ENCODE measurements at places on chromosomes 5 and 9. TPM values are rescaled to one million over a fixed set of nuclear protein-coding genes. Genes with fewer than 3 reads are reported as not detected.

Gene ANKDD1B
- total RNA-seq = 1.3 TPM

Gene PRLR
- total RNA-seq = not detected

Gene SV2C
- not detected for total RNA-seq

Gene PCDHB8
- 0.16 TPM for total RNA-seq

Gene KIAA0825
- 0.97 TPM for total RNA-seq

Gene MXD3
- 26.1 TPM for total RNA-seq

Gene DMRTA1
- total RNA-seq = 0.25 TPM

Gene PRKAA1
- total RNA-seq = 129 TPM

Gene LRRC26
- total RNA-seq = not detected

Gene SPATA9
- not detected for total RNA-seq

Gene FSTL4
- total RNA-seq = not detected

Gene PTGR1
- 15.9 TPM for total RNA-seq

Gene OR1J2
- not detected for total RNA-seq

All from bladder microvascular endothelial cell (primary cell).